Bronchus fibroblast of lung (primary cell): ENCODE measurements at places on chromosomes 6 and 20. TPM values are rescaled to one million over a fixed set of nuclear protein-coding genes. Genes with fewer than 3 reads are reported as not detected.

PDE7B gene
- total RNA-seq = 5.6 and 6.6 TPM in 2 replicates

NFKBIE gene
- total RNA-seq = 10.6 and 17.0 TPM in 2 replicates

ARMH2 gene
- not detected in 2 replicates for total RNA-seq

CDSN gene
- total RNA-seq = not detected in 2 replicates

VARS1 gene
- 90.6 and 111 TPM in 2 replicates for total RNA-seq

NKX2-4 gene
- total RNA-seq = not detected in 2 replicates
